ENCODE measurements at places on chromosomes 3 and 15.

GRCh38 chr3:67048067-67048714 lies 50.1 kb downstream of the KBTBD8 start:
- no peak for DNase-seq

DNA sequence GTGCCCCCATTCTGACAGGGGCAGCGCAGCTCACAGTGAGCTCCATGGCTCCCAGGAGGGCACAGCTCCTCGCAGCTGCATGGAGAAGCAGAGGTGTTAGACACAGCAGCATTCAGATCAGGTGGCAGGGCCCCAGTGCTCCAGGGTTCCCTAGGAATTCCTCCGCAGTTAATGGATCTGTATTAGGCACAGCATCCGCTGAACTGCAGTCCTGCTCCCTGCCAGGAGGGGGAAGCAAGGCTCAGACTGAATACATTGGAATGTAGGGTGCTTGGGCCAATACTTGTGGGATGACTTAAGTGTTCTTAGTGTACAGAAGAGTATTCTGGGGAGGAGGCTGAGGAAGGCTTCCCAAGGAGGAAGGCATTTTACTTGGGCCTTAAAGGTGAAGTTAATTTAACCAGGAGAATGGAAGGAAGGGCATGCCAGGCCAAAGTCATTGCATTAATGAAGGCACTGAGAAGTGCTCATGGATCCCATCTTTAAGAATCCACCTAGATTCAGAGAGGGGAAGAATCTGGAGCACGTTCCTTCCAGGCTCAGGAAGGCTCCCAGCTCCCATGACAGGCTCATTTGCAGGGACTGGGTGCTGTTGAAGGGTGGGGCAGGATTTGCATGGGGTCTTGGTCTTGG lies 111.6 kb downstream of the RAB11A start:
- peak; percentile 60 for DNase-seq

DNA sequence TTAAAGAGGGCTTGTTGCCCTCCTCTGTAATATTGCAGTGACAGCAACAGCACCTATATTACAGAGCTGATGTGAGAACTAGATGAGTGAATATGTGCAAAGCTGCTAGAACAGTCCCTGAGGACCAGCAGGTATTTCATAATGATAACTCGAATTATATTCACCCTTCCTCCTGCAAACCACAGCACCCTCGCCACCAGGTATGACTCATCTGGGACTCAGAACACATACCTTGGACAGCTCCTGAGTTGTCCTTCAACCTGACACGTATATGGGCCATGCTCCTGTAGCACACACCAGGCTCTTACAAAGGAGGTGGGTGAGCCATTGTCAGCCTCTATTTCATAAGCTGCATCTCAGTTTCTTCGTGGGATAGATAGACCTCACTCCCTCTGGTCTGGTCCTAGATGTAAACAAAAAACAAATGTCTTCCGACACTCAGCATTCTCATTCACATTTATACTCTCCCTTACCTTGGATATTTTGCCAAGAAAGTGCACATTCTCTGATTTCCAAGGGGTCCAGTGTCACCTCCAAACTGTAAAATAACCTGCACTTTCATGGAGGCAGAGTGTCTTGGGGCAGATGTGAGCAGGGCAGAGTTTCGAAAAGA lies 124.5 kb downstream of the TLE3 start:
- no peak for DNase-seq

- peak; percentile 66 for DNase-seq
These were observed 919 bp downstream of the IDH2 start for GRCh38 chr15:90101130-90101968.

- DNase-seq: no peak
These were observed 3.1 kb upstream of the BNC1 start for GRCh38 chr15:83287541-83288027.

DNA sequence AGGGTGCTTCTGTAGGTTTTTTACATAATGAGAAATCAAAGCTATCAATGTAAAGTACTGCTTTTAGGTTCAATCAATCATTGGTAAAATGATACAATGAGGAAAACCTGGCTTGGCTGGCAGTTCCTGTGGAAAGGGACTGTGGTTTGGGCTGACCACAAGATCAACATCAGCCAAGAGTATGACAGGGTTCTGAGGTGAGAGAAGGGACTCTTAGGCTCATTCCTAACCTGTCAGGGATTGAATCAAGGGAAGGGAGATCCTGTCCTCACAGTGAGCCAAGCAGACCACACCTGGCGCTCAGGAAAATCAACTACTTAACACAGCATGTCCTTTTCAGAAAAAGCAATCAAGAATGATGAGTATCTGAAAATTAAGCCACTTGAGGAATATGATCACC lies 111.1 kb downstream of the MAGI1 start:
- no peak for DNase-seq

DNA sequence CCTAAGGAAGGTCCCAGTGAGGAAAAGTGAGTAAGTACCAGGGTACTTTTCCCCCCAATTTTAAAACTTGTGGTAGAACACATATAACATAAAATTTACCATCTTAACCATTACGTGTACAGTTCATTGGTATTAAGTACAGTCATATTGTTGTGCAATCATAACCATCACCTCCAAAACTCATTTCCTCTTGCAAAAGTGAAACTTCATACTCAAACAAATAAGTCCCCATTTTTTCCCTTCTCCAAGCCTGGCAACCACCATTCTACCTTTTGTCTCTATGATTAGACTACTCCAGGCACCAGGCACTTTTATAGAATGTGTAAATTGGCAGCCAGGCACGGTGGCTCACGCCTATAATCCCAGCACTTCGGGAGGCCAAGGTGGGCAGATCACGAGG lies 12.2 kb downstream of the PRC1 start:
- DNase-seq: no peak

Data from erythroblast (primary cell).